ENCODE measurements at places on chromosomes 6 and 20. TPM values are rescaled to one million over a fixed set of nuclear protein-coding genes. Genes with fewer than 3 reads are reported as not detected.

Gene CCDC170
- total RNA-seq: 9.8 TPM

Gene DACT2
- total RNA-seq: 1.0 TPM

Gene KHDC1L
- total RNA-seq: not detected

Gene MYCT1
- total RNA-seq: 16.4 TPM

Gene CD93
- total RNA-seq: 19.2 TPM

Gene OGFRL1
- total RNA-seq: 56.0 TPM

All from breast epithelium (tissue), 4 donors.